ENCODE measurements at places on chromosomes 11 and 22.

GRCh38 chr22:38196791-38197419, 4.9 kb upstream of the MAFF start:
- DNase-seq = no peak

GRCh38 chr11:45647786-45648185, 17.6 kb downstream of the CHST1 start:
- DNase-seq = no peak

DNA sequence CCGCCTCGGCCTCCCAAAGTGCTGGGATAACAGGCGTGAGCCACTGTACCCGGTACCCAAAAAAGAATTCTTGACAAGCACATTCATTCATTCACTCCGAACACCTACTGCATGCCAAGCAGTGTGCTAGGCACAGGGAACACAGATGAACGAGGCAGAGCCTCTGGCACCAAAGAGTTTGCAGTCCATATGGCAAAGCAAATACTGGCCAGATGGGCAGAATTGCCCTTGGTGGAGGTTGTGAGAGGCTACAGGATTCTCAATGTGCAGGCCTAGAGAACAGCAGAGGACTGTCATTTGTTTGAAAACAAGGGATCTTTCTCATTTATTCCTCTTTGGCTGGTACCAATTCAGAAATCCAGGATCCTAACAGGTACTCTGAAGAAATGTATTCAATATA, 27.5 kb upstream of the MTCH2 start:
- no peak for DNase-seq

DNA sequence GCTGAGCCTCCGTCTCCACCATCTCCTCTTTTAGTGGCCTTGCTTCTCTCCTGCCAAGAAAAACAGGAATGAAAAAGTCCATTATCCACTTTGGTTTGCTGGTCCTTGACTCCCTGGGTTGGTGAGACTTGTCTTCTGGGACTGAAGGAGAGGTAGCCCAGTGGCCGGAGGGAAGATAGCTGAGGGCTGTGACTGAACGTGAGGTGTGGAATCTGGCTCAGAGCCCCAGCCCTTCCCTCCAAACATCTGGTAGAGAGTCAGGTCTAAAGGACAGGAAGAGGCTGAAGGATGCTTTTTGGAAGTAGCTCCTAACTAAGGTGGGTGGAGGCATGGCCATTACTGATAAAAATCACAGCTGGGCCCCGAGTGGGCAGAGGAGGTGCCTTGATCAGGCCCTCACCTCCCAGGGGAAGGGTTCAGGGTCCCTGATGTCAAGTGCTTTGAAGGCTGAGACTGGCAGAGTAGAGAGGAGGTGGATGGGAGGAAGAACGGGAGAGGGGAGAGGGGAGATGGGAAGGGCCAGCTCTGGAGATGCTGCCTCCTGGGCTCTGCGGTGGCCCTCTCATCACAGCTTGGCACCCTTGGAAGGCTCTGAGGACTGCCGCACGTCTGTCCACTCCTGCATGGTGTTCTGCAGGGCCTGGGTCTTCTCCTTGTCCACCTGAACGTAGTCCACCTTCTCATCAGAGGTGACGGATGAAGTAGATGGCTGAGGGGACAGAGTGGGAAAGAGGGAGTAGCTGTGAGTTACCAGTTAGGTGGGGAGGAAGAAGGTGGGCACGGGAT, 30.2 kb downstream of the USP35 start:
- DNase-seq = no peak

DNA sequence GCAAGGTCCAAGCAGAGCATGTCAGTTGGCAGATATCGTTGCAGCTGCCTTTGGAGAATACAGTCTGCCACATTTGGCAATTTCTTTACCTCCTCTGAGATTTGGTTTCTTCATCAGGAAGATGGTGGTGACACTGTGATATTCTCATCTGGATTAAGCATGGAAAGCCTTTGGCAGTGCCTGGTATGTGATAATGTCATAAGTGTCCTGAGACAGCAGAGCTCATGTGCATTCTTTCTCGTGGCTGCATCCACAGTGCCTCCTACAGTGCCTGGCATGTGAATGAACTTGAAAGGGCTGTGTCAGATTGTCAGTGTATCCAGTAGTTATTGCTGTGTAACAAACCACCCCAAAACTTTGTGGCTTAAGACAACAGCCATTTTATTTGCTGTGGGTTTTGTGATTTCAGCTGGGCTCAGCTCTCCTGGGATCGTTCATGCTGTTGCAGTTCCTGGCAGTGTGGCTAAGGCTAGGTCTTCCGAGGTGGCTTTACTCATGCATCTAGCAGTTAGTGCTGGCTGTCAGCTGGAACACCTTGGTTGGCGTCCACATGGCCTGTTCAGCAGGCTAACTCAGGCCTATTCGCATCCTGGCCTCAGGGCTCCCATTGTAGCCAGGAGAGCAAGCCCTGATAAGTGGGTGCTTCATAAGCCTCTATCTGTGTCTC, 35.7 kb upstream of the MICAL2 start:
- DNase-seq = no peak

GRCh38 chr11:64230985-64231365, 627 bp downstream of the DNAJC4 start:
- DNase-seq = no peak

DNA sequence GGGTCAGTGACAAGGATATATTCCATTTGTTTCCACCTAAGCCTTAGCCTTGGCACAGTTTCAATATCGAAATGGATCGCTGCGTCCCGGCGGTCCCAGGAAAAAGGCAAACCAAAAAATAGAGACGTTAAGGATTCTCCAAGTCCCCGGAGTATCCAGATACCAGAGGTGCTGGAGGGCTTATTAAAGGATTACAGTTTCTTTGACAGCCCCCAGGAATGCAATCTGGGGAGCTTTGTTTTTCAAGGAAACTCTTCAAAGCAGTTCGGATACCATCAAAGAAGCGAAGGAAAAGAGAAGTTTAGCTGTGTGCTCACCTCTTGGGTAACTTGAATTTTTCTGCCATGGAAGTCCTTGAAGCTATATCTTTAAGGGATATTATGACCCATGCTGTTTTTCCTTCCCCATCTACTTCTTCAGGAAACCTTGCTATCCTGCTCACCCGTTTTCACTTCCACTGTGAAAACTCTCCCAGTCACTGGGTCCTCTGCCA, 600 bp upstream of the GPR83 start:
- DNase-seq = no peak

DNA sequence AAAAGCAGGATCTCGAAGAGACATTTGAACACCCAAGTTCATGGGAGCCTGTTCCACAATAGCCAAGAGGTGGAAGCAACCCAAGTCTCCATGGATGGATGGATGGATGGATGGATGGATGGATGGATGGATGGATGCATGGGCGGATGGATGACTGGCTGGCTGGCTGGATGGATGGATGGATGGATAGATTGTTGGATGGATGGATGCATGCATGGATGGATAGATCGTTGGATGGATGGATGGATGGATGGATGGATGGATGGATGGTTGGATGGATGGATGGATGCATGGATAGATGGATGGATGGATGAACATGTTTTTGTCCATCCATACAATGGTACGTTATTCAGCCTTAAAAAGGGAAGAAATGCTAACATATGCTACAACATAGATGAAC, 603.4 kb downstream of the BRD1 start:
- DNase-seq = no peak

DNA sequence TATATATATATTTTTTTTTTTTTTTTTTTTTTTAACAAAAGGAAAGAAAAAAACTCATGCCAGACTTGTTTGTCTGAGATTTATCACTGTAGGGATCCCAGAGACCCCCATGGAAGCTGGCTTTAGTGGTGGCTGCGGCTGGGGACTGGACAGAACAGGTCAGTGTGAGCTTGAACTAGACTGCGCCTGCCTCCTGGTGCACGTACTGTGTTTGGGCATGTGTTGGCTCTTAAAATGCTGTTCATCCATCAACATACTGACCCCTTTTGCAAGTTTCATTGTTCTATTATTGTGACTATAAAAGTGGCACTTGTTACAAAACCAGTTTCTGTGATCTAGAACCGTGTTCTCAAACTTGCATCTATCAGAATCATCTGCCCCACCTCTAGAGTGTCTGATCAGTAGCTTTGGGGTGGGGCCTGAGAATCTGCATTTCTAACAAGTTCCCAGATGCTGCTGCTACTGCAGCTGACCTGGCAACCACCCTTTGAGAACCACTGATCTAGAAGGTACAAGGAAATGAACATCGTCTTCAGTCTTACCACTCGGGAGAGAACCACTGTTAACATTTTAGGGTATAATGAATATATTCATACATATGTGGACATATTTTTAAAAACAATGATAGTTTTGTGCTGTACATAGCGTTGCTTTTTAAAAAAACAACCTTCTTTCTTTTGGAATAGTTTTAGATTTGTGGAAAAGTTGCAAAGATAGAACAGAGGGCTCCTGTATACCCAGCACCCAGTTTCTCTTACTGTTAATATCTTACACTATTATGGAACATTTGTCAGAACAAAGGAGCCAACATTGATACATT, 54.0 kb downstream of the ZNRF3 start:
- DNase-seq = no peak

GRCh38 chr11:12767027-12767426, 92.8 kb downstream of the TEAD1 start:
- DNase-seq = no peak

GRCh38 chr11:35559949-35560348, 34.5 kb upstream of the PAMR1 start:
- no peak for DNase-seq

- DNase-seq = no peak
These were observed 20.1 kb downstream of the SUN2 start for GRCh38 chr22:38735465-38736256.

GRCh38 chr22:19114984-19115552, 7.1 kb downstream of the DGCR2 start:
- DNase-seq = no peak

- peak; percentile 23 for DNase-seq
These were observed 48.5 kb downstream of the GGTLC2 start for GRCh38 chr22:22692707-22693530.

DNA sequence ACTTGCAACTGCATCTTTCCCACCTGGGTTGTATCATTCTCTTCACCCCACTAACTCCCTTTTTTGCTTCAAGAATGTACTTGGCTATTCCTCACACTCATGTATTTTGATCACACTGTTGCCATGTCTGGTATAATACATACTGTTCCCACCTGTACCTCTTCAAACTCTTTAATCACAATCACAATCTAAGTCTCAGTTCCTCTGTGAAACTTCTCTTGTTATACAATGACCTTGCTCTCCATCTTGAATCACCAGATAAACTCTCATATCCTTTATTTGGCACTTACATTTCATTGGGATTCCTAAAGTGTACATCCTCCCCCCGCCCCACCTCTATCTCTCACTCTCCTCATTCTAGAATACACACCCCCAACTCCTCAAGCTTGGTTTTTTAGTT, 516.0 kb upstream of the CHORDC1 start:
- no peak for DNase-seq

- no peak for DNase-seq
These were observed 60.4 kb downstream of the SFI1 start for GRCh38 chr22:31556627-31557203.

- no peak for DNase-seq
These were observed 886.3 kb downstream of the NTM start for GRCh38 chr11:132256528-132257279.

DNA sequence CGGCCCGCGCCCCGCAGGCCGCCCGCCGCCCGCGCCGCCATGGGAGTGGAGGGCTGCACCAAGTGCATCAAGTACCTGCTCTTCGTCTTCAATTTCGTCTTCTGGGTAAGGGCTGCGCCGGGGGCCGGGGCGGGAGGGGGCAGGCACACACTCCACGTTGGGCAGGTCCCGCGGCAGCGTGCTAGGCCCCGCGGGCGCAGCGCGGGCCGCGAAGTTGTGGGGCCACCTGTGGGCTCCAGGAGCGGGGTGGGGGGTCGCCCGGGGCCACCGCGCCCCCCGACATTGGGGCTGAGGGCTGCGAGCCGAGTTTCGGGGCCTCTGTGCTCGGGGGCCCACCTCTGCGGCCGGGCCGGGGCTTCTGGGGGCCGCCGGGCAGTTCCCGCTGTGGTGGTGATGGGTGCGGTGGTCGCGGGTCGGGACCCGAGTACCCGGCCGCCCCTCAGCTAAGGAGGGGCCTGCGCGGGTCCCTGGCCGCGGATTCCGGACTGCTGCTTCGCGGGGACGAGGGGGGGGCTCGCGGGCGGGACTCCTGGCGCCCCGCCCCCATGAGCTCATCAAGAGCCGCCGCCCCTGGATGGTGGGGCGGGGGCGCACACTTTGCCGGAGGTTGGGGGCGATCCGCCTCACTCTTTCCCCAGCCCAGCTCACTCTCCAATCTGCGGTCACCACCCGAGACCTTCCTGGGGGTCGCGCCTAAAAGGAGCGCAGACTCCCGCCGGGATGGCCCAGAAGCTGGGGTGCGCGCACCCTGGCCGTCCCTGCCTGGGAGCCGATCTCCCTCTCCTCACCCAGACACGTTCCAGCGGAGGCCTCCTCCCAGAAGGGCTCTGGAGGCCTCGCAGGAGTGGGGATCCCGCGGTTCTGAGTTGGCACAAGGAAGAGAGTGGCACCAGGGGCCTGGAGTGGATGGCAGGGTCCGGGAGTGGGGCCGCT, 667 bp downstream of the CD81 start:
- DNase-seq = no peak

- no peak for DNase-seq
These were observed 368.6 kb downstream of the OPCML start for GRCh38 chr11:133163463-133164419.

DNA sequence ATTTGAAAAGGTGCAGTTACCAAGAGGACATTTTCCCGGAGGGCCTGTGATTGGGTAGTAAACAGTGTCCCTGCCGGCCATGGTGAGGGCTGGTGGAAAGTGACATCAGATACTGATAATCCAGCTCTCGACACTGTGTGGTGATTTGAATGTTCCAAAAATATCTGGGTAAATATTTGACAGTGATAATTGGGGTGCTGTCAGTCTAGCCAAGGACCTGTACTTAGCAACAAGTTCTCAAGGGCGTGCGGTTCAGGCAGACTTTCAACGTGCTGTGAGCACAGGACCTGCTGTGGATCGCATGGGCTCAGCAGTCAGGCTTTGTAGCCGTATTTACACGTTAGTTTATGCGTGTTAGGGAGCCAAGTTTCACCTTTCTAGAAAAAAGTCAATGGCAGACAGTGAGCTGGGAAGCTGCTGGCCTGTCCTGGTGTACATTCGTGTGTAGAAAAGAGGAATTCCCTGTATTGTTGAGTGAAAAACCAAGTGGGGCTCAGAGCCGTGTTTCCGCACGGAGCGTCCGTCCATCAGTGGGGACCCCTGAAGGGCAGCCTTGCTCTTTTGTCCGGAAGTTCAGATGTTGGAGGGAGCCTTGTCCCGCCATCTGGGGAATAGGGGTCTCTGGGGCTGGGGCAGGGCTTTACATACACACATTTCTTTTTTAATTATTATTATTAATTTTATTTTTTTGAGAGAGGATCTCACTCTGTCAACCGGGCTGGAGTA, 11.3 kb downstream of the TRMU start:
- no peak for DNase-seq

DNA sequence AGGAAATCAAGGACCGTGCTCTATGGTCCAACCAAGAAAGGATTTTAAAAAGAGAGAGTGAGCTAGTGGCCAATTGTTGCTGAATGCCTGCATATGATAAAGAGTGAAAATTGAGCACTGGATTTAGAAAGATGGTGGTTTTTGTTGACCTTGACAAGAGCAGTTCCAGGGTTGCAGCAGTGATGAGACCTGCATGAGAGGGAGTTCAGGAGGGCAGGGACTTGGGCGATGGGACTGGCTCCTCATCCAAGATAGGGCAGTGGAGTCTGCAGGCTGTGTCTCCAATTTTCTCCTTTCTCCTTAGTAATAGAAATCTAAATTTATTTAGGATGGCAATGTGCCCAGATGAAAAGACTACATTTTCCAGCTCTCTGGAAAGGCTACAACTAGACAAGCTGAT, 94.0 kb upstream of the B3GAT1 start:
- DNase-seq = no peak

Measured in stimulated activated CD8-positive, alpha-beta memory T cell treated with anti-CD3 and anti-CD28 coated beads, Interleukin-4, amount 100 ng/mL, for 1 hour (primary cell).